Activated CD4-positive, alpha-beta T cell treated with anti-CD3 and anti-CD28 coated beads for 36 hours (primary cell): ENCODE measurements at places on chromosomes 4 and X.

GRCh38 chr4:59838236-59838635, 1361.9 kb upstream of the ADGRL3 start:
- H3K27me3 ChIP-seq, result no peaks in the 10 kb centered on the region
- no peak for DNase-seq
- H3K4me3 ChIP-seq, result no peak overlapping the region
- no peaks in the 10 kb centered on the region for H3K4me1 ChIP-seq
- H3K27ac ChIP-seq, result no peak overlapping the region

DNA sequence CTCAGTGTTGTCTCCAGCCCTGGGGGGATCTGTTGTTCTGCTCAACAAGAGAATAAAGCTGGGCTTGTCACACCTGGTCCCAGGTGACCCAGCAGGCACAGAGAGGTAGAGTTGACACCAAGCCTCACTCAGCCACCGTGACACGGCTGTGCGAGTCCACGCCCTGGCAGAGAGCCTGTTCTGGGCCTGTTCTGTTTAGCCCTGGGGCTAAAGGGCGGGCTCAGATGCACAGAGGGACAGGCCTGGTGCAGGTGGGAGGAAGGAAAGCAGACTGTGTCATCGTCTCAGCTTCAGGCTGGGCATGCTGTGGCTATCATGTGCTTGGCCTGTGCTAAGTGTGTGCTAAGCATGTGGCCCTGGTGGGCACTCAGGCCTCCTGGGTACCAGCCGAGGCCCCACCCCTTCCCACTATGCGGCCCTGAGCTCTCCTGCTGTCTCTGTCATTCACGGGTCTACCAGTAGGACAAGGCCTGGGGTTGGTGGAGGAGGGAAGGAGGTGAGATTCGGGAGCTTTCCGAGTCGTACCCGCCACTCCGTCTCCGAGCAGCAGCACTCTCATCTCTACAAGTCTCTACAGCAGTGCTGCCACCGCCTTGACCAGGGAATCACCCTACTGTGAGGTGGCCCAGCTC, 10.8 kb downstream of the WFS1 start:
- no peak for DNase-seq
- H3K4me1 ChIP-seq, result peaks cover 8% of the 10 kb centered on the region
- H3K27ac ChIP-seq, result no peak overlapping the region
- H3K4me3 ChIP-seq, result no peak overlapping the region

- no peak overlapping the region for H3K27ac ChIP-seq
- peaks cover 2% of the 10 kb centered on the region for H3K27me3 ChIP-seq
- H3K4me3 ChIP-seq, result no peak overlapping the region
- no peak for DNase-seq
Observed at GRCh38 chr4:169092889-169093522, 83.0 kb upstream of the CBR4 start.

DNA sequence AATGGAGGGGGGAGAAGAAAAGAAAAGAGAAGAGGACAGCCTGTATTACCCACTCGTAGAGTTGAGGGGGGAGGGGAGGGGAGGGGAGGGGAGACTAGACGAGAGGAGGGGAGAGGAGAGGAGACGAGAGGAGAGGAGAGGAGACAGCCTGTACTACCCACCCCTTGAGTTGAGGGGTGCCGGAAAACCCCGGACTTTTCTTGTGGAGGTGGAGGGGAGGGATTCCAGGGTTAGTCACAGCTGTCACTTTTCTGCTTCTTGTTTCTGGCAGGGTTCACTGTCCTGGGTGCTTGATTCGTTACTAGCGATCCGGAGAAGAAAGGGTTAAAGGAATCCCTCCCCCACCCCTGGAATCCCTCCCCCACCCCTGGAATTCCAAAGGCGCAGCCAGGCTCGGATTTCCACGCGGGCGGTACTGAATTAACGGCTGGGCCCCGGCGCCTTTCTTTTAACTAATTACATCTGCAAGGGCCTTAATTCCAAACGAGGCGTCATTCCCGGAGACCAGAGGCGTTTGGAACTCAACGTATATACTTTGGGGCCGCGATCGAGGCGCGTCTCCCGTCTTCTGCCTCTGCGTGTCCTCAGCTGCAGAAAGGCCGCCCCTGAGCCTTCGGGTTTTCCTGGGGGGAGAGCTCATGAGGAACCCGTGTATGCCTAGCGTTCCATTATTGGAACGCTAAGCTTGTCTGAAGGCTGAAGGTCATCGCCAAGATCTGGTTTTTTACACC, 20.1 kb upstream of the CSF2RA start:
- H3K27me3 ChIP-seq, result no peaks in the 10 kb centered on the region
- DNase-seq, result peak; percentile 66
- H3K27ac ChIP-seq, result no peak overlapping the region
- no peaks in the 10 kb centered on the region for H3K36me3 ChIP-seq
- peaks cover 26% of the 10 kb centered on the region for H3K4me1 ChIP-seq
- no peak overlapping the region for H3K4me3 ChIP-seq

DNA sequence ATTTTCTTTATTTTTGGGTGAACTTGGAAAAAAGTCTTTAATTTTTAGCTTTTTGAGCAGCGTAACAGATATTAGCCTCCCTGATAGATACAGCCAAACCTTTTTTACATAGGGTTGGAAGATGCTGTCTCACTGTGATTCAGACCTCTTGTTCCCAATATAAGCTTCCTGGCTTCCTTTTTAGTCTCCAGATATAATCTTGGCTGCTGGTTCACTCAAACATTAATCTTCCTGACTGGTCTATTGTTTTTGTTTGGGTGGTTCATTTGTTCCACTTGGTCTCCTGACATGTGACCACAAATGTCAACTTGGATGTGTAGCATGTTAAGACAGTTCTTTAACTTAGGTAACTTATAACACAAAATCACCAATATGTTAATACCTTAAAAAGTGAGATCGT, 23.0 kb downstream of the RPA4 start:
- no peak for DNase-seq
- H3K4me3 ChIP-seq, result no peak overlapping the region
- H3K27me3 ChIP-seq, result no peaks in the 10 kb centered on the region
- peaks cover 5% of the 10 kb centered on the region for H3K4me1 ChIP-seq
- H3K36me3 ChIP-seq, result no peaks in the 10 kb centered on the region
- H3K27ac ChIP-seq, result no peak overlapping the region

GRCh38 chr4:88028946-88029345, 21.5 kb downstream of the PKD2 start:
- H3K27ac ChIP-seq, result no peak overlapping the region
- peaks cover 31% of the 10 kb centered on the region for H3K36me3 ChIP-seq
- DNase-seq, result no peak
- peaks cover 20% of the 10 kb centered on the region for H3K4me1 ChIP-seq

GRCh38 chr4:25358515-25359275, 18.4 kb upstream of the ANAPC4 start:
- no peak overlapping the region for H3K27ac ChIP-seq
- peaks cover 12% of the 10 kb centered on the region for H3K36me3 ChIP-seq
- no peaks in the 10 kb centered on the region for H3K27me3 ChIP-seq
- no peaks in the 10 kb centered on the region for H3K4me1 ChIP-seq
